CD4-positive, alpha-beta T cell treated with Interferon gamma for 1 hour (primary cell): ENCODE measurements at places on chromosomes 16 and 17.

GRCh38 chr16:56538331-56538730 lies 18.5 kb upstream of the BBS2 start:
- no peak for DNase-seq

GRCh38 chr16:80913397-80913796 lies 93.3 kb downstream of the CMC2 start:
- no peak for DNase-seq

- DNase-seq: no peak
Measured at GRCh38 chr16:25481636-25482035, 210.1 kb upstream of the HS3ST4 start.

GRCh38 chr16:63876103-63876502 lies 1245.8 kb downstream of the CDH11 start:
- DNase-seq: no peak

DNA sequence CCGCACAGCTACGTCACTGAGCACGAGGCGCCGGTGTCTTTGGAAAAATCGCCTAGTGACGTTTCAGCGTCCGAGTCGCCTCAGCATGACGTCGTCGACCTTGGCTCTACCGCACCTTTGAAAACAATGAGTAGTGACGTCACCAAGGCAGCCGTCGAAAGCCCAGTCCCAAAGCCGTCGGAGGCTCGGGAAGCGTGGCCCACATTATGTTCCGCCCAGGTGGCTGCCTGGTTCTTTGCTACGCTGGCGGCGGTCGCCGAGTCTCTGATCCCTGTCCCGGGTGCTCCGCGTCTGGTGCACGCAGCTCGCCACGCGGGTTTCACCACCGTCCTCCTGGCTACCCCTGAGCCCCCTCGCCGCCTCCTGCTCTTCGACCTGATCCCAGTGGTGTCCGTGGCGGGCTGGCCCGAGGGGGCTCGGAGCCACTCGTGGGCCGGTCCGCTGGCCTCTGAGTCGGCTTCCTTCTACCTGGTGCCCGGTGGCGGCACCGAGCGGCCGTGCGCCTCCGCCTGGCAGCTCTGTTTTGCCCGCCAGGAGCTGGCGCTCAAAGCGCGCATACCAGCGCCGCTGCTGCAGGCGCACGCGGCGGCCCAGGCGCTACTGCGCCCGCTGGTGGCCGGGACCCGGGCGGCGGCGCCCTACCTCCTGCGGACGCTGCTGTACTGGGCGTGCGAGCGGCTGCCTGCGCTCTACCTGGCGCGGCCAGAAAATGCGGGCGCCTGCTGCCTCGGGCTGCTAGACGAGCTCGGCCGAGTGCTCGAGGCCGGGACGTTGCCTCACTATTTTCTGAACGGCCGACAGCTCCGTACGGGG lies 1.5 kb downstream of the TMEM102 start:
- peak; percentile 82 for DNase-seq

GRCh38 chr16:17474572-17474971 lies 3.8 kb upstream of the XYLT1 start:
- peak; percentile 7 for DNase-seq

- DNase-seq: no peak
Measured at GRCh38 chr17:718075-718474, 3.4 kb upstream of the VPS53 start.

DNA sequence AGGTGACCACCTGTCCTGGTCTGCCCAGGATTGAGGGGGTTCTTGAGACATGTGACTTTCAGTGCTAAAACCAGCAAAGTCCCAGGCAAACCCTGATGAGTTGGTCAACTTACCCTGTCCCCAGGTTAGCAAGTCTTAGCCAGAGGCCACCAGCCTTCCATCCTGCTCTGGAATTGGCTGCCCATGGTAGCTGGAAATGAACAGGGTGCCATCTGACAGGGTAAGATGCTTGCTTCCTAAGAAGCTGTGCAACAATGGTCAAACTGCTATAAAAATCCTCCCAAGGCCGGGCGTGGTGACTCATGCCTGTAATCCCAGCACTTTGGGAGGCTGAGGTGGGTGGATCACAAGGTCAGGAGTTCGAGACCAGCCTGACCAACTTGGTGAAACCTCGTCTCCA lies 22.8 kb upstream of the MTMR4 start:
- no peak for DNase-seq

- DNase-seq: no peak
Measured at GRCh38 chr16:78607465-78607864, 508.0 kb downstream of the WWOX start.

DNA sequence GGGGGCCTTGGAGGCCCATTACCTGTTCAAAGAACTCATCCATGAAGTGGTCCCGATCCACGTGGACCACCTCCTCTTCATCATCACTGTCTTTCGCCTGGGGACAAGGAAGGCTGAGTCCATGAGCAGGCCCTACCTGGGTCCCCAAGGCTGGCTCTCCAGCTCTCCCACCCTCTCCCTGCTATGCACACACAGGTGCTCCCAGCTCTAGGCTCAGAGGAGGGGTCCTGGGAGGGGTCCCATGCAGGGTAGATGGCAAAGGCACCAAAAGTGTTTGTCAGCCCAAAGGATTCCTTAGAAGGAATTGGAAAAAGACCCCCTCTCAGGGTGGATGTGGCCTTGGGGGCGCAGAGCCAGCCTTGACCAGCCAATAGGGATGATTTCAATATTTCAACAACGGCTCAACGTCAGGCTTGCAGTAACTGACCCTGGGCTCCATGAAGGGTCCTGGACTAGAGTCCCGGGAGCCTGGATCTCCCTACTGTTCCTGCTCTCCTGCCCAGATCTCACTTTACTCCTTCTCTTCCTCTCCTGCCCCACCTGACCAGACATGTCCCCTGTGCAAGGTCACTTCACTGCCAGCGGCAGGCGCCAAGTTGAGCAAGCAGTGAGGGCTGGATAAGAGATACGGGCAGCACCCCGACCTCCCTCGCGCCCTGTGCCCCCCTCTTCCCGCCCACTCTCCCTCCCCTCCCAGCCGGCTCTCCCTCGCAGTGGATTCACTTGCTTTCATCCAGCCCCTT lies 8.8 kb downstream of the STX1B start:
- no peak for DNase-seq

- no peak for DNase-seq
Measured at GRCh38 chr16:7689234-7689633, 356.6 kb downstream of the RBFOX1 start.

DNA sequence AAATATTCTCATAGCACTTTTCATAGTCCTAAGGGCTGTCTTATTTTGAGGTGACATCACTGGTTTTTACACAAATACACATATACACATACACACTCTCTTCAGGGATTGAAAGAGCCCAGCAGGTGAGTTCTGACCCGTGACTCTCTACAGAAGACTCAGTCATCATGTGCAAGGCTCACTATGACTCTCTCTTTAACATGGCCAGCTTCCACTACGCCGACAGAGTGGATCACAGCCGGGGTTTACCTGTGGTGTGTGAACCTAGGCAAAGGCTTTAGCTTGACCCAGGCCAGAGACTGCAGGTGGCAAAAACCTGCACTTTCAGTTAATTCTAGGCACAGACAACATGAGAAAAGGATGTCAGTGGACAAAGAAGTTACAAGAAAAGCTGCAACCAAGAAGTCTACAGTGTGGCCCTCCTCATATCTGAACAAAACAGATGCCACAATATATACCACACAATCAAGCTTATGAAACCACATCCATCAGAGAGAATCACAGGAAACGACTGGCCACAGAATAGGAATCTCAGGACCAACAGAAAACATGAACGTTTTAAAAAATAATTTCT lies 56.5 kb downstream of the CYTH1 start:
- DNase-seq: no peak

DNA sequence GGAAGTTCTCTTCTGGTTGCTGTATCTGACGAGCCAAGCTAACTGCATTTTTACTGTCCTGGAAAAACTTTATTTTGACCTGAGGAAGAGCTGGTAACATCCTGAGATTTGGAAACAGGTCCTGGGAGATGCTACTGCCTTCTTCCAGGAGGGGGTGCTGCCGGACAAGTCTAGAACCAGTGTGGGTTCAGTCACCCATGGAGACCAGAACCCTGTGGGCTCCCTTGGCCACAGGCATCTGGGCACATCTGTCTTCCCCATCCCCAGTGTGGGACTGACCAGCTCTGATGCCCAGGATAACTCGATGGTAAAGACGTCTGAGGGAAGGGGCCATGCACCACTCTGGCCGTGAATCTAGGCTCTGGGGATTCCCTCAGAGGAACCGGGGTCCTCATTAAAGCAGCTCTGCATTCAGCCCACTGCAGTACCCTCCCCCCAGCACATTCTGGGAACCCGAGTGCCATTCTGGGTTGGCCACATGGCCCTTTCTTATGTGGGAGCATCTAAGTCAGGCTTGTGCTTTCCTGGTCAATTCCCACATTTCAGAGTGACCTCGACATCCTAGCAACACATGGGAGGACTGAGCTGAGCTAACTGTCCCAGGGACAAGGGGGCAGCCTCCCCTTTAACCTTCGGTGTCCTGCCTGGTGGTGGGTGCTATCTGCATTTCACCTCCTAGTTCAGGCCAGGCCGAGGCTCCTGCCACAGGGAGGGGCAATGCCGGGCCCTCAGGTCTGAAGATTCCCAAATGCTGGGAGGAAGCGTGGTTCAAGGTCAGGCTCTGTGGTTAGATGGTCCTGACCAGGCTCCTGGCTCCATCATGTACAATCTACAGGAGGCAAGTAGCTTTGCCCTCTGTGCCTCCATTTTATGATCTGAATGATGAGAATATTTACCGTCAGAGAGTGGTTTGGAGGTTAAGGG lies 6.4 kb downstream of the C16orf86 start:
- peak; percentile 59 for DNase-seq

DNA sequence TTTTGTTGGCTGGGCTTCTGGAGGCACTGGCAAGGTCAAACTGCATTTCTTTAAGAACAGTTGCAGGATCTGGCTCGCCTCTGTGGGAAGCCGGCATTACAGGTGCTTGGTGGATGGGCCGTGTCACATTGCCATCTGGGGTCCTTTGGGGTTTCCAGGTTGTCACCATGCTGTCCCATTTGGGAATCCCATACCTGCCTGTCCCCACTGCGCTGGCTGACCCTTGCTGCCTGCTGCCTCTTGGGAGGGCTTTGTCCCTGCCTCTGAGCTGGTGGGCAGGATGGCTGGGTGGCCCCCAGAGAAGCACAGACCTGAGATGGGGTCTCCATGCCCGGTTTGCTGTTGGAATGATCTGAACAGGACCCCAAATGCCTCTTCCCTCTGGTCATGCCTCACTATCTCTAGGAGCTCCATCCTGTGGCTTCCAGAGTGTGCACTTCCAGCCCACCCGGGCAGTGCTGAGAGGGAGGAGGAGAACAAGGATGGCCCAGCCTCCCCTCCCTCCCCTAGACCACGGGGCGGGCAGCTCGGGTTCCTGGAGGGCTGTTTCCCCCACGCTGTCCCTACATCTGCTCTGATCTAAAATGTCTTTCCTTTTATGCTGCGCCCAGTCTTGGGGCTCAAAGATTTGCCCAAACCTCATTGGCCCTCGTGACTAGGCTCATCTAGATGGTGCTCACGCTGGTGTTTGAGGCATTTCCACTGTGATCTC lies 28.0 kb downstream of the OR1D5 start:
- no peak for DNase-seq

DNA sequence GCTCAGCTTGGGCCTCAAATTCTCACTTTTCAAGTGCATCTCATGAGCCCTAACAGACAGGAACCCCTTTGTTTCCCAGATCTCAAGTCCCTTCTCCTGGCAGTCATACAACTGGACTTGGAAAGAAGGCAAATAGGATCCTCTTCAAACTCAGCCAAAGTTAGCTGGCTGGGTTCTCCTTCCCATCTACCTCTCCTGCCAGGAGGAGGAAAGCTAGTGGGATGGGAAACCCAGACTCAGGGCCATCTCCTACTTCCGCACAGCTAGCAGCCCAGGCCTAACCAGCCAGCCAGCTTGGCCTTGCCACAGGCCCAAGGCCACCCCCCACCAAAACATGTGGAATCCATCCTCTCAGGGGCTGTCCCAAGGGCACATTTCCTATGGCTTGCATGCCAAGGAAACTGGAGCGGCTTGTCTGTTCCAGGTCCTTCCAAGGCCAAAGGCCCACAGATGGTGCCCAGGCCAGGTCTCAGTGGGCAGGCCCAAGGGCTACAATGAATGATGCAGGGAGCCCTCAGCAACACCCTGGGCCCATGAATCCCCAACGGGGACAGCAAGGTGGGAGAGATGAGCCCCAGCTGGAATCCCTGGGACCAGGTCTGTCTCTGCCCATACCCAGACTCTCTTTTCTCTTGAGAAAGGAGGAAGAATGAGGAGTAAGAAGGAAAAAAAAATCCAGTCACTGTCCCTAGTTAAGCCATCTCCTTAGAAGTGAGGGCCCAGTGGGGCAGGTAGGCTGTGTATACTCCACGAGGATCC lies 1.7 kb downstream of the SMARCD2 start:
- DNase-seq: no peak

- DNase-seq: peak; percentile 28
Measured at GRCh38 chr16:68286153-68287074, 22.1 kb downstream of the SLC7A6 start.

GRCh38 chr16:22641131-22641628 lies 130.5 kb downstream of the NPIPB5 start:
- no peak for DNase-seq

GRCh38 chr17:75638893-75639292 lies 5.7 kb downstream of the SMIM5 start:
- DNase-seq: no peak

DNA sequence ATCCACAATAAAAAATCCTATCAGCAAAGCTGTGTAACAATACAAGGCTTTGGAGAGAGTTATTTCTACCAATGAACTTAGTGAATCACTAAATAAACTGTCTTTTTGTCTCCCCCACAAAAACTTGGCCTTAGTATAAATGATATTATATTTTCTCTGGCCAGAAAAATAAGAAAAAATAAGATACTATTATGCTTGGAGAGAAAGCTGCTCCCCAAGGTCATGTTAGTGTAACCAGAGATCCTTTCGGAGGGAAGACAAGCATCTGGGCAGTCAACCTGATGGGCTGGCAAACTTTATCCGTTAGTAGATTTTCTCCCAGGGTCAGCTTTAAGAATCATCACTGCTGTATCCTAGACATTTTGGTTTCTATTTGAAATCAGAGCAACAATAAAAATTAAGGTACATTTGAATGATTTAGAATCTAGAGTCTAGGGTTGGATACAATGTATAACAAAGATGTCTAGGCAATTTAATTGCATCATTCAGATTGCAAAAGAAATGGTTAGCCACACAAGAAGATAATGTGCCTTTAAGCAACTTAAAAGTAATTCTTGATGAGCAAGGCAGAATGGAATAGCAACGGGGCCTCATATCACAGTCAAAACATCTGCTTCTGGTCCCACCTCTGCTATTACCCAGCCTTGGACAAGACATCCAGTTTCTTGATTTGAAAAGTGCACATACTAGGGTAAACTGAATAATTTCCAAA lies 280.4 kb downstream of the SLC39A11 start:
- DNase-seq: no peak

- DNase-seq: no peak
Measured at GRCh38 chr16:3487521-3488410, 7.5 kb downstream of the C16orf90 start.

- DNase-seq: no peak
Measured at GRCh38 chr16:49932434-49932833, 76.5 kb upstream of the ZNF423 start.

GRCh38 chr17:80751946-80752581 lies 207.4 kb downstream of the RPTOR start:
- no peak for DNase-seq
